ENCODE measurements at places on chromosomes 6 and 20.

- no peak for DNase-seq
Observed at GRCh38 chr6:32718879-32719278, 22.3 kb upstream of the HLA-DQA2 start.

DNA sequence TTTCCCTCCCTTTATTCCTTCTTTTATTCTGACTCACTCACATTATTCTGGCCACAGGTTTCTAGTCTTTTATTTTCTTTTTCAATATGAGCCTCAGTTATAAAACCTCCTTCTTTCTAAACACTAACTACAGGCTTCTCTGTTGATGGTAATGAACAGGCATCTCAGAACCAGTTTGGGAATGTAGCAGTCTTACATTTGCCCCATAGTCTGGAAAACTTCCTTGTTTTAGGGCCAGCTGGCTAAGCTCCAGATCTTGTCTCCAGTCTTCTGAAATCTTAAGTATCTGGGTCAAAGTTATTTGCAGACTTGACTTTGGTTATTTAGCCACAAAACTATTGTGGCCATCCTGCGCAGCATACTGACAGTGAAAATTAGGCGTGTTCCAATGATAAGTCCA, 97.0 kb upstream of the MAN1A1 start:
- DNase-seq = no peak

GRCh38 chr6:42774201-42774600, 7.7 kb upstream of the BICRAL start:
- peak; percentile 17 for DNase-seq

DNA sequence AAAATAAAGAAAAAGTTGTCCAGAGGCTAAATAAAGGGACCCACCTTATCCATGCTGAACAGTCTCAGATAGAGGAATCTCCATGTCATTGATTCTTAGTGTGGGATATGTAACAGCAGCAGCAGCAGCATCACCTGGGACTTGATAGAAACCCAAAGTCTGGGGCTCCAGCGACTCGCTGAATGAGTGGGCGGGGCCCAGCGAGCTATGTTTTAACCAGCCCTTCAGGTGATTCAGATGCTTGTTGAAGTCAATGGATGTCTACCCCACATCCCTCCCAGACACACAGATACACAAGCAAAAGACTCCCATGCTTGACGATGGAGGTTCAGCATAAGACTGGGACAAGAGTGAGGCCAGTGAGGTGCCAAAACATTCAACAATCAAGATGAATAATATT, 298.6 kb downstream of the UBE3D start:
- no peak for DNase-seq

DNA sequence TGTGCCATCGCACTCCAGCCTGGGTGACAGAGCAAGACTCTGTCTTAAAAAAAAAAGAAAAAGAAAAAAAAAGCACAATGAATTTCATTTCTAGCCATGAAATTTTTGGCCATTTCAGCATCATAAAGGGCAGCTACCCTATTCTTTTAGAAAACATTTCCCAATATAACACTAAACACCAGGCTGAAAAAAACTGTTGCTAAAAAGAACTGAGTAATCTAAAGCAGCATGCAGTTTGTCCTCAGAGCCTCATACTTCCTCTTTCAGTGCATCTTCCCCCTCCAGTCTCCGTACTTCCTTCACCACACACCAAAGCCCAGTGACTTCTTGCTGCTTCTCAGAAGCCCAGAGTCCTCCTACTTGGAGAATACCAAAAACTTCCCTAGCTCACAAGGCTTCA, 5.6 kb upstream of the IFNGR1 start:
- no peak for DNase-seq

GRCh38 chr6:49462071-49462470, 982 bp downstream of the MMUT start:
- no peak for DNase-seq

DNA sequence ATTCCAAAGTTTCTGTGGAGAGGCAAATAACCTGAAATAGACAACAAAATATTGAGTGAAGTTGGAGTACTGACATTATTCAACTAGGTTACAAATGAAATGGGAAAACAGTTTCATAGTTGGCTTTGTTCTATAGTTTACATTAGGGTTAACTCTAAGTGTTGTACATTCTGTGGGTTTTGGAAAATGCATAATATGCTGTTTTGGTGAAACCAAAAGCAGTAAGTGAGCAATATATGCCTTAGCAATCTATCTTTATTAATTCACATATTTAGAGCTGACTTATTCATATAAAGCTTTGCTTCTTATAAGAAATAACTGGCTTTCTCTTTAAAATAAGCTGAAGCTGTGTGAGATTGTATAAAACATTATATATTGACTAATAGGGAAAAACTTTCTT, 157.5 kb upstream of the AHI1 start:
- no peak for DNase-seq

GRCh38 chr6:33927616-33928015, 123.8 kb upstream of the MLN start:
- no peak for DNase-seq

- no peak for DNase-seq
Observed at GRCh38 chr6:19905584-19905983, 68.4 kb downstream of the ID4 start.

DNA sequence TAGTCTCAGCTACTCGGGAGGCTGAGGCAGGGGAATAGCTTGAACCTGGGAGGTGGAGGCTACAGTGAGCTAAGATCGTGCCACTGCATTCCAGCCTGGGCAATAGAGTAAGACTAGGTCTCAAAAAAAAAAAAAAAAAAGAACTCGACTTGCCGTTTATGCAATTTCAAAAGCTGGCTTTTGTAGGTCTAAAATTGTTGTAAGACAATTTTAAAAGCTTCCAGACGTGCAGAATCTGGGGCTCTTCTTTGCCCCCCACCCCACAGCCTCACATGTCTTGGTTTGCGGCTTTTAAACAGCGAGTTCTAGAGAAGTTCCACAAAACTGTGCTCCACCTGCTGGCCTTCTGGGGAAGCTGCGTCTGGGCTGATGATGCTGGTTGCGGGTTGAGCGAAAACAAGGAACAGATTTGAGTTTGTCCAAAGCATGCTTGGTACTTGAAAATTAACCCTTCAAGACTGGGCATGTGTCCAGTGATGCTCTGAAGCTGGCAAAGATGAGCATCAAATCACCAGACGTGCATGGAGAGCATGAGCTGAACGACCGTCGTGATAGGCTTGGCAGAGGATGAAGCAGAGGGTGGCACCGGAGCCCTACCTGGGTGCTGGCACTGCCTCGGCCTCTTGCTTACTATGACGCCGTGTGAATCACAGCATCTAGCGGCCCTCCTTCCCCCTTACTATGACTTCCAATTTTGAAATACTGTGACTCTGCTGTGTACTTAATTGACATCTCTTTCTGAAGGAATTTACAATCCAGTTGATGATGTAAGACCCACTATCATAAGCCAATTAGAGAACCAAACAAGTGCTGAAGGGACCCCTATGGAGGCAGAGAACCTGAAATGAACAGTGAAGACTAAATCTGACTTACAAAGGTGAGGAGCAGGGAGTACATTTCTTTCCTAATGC, 171.4 kb downstream of the GMPR start:
- peak; percentile 40 for DNase-seq

DNA sequence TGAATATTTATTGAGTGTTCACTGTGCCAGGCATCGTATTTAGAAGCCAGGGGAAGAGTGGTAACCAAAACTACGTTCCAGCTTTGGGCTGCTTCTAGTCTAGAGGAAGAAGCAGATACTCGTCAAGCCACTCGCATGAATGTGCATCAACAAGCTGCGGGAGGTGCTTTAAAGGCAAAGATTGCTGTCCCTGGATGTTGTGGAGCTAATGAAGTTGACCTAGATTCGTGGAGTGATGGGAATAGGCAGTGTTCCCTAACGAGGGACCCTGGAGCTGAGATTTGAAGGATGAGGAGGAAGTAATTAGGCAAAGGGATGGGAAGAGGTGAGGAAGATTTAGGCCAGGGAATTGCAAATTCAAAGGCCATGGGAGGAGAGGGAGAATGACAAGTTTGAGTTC, 118.9 kb downstream of the TMEM170B start:
- no peak for DNase-seq

- DNase-seq = no peak
Observed at GRCh38 chr6:56902641-56903464, 52.1 kb upstream of the BEND6 start.

DNA sequence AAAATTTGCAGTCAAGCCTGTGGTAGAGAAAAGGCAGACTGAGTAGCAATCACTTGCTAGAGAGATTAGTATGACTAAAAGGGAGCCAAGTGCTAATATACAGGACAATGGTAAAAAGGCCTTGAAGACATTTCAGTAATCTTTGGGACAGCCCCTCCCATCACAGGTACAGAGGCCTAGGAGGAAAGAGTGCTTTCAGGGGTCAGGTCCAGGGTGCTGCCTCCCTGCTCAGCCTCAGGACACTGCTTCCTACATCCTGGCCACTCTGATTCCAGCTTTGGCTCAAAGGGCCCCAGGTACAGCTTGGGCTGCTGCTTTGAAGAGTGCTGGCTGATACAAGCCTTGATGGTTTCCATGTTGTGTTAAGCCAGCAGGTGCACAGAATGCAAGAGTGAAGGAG, 543.5 kb downstream of the MMUT start:
- no peak for DNase-seq

DNA sequence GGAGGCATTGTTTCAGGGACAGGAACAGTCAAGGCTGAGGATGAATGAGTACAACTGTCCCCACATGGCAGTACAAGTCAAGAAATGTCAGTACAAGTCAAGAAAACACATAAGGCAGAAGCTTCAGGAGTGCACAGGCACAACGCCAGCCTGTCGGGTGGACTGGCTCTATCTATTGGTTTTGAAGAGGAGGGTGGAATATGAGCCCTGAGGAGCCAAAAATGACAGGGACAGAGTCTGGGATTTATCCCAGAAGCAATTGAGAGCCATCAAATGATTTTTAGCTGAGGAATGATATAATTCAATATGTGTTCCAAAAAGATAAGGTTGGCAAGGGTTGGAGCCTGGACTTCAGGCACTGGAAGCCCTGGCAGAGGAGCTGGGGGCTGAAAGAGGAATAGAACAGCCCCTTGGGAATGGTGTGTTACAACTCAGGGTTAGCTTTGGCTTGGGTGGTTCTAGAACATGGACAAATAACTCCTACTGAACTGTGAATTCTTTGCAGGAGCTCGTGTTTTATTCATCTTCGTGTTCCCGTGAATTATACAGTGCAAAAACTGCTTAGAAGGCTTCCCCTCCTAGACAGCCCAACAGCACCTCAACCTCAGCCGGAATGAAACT, 425.7 kb upstream of the ARID1B start:
- no peak for DNase-seq

- no peak for DNase-seq
Observed at GRCh38 chr6:163249651-163250101, 164.8 kb upstream of the QKI start.

DNA sequence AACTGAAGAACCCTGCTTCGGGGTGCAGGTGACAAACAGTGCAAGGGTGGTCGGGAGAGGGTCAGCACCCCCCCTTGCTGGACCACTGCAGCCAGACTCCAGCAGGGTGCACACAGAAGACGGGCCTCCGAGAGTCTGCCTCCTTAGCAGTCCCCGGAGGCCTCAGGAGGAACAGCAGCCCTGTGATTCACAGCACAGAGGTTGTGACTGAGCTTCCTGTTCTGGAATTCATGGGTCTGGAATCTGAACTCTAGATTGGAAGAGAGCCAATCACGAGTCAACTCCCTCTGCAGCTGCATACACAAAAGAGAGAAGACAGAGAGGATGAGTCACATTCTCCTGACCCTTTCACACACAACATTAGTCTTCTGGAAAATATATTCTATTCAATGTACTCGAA, 249.0 kb upstream of the OPRM1 start:
- no peak for DNase-seq

DNA sequence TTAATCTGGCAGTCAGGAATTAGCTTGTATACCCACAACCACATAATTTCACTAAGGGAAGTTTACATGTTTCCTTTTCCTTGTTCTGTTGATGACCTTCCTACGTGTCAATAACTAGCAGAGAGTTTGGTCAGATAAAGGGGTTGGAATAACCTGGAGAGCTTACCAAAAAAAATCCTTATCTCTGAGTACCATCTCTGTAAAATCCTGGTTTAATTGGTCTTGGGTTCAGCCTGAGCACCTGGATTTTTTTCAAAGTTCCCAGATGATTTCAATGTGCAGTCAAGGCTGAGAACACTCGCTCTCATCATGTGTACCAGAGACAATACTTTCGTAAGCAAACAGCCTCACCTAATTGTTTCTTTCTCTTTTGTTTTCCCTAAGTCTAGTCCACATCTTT, 483.8 kb upstream of the FLRT3 start:
- DNase-seq = no peak

DNA sequence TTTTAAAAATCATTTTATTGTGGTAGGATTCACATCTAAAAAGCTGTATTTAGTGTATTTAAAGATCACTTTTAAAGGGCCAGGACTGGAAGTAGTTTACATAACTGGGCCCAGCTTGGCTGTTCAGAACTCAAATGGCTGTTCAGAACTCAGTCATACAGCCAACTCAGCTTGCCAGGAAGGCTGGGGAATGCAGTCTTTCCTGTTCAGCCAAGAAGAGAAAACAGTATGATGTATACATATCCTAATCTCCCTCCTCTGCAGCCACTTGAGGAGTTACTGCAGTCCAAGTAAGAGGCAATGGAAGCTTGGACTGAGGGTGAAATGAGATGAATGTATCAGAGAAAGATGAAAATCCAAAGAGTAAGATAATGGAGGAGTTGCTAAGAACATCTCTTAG, 24.6 kb downstream of the DSTN start:
- no peak for DNase-seq

DNA sequence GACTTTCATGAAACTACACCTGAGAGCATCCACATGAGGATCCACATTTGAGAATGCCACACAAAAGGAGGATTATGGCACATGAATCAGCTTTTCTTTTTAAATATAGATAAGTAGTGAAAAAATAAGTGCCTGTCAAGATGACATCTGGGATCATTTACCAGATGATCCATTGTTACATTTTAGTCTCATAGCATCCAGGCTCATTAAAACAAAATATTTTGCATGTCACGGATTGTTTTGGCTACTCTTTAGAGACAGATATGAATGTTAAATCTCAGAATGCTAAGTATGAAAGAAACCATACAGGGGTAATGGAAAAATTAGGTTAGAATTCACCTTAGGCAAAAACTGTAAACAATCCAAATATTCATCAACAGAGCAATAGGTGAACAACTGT, 66.7 kb downstream of the MYO6 start:
- no peak for DNase-seq

All from effector CD4-positive, alpha-beta T cell (primary cell).